ENCODE measurements at places on chromosomes 1 and 21.

DNA sequence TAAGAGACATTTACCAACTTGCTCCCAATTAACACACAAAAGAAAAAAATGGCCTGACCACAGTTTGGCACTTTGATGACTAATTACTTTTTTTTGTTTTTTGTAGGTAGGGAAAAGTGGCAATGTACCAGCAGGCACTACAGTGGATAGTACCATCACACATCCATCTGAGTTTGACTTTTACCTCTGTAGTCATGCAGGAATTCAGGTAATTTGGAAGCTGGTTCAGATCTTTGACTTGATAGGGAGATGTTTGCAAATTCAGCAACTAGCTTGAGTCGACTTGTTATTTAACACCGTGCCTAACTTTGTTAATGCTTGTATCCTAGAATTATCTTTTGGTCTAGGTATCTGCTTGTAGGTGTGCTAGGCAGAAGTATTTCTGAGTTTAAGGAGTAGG lies 33.0 kb upstream of the AGO1 start:
- DNase-seq = no peak

DNA sequence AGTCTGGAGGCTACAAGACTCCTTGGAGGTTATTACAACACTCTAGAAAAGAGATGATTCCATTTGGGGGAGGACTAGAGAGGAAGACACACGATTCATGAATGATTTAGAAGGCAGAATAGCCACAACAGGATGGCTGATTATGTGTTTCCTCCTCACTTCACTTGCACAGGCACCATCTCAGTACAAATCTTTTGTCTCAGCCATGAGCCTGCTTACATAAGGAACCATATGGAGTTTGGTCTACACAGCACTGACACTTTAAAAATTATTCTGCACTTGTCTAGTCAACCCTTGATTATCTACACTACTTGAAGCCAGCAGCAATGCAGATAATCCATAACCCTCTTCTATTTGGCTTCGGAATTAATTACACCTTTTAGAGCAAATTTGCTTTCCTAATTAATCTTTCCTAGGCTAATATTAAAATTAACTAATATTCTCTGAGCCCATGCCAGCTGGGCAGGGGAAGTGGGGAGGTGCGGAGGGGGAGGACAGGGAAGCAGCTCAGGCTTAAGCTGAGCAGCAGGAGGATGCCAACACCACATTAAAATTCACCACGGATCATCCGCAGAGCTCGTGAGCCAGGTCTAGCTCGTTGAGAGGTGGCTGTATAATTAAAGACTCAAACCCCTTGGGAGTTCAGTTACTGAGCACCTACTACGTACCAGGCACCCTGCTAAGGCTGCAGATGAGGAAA lies 3.2 kb upstream of the LEMD1 start:
- DNase-seq = no peak

DNA sequence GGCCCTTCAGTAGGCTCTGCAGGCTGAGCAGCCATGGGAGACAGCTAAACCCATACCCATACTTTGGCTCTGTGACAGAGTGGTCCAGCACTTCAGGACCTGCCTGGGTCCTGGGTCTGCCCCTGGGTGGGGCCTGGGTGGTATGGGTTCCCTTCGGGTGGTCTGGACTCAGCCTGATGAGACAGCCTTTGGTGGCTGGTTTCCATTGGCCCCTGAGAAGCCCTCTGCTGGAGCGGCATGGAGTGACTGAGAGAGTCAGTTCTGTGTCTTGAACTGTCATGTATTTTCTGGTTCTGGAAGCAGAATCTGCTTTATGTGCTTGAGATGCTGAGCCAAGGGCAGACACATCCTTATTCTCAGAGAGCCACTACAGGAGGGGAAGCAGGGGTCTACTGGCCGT lies 31.3 kb upstream of the KCNA2 start:
- no peak for DNase-seq

DNA sequence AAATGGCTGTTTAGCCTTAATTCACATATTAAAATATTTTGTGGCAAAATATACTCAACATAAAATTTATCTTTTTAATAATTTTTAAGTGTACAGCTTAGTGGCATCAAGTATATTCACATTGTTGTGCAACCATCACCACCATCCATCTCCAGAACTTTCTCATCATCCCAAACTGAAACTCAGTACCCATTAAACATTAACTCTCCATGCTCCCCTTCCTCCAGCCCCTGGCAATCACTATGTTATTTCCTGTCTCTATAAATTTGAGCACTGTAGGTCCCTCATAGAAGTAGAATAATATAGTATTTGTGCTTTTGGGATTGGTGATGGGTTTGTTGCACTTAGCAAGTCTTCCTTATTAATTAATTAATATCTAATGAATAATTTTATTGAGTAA lies 29.4 kb downstream of the CCN1 start:
- no peak for DNase-seq

DNA sequence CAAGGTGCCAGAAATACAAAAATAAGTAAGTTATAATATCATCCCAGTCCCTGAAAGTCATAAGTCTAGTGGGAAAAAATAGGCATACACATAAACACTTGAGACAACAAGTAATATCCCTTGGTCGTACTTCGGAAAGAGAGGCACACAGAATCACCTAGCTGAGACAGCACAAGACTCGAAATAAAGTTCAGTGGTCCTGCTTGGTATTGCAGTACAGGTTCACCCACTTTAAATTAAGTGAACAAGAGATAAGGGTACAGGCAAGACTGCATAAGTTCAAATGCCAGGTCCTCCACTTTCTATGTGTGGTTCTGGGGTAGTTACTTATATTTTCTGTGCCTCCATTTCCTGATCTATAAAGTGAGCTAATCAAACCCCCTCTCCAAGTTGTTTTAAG lies 47.6 kb downstream of the SEC16B start:
- DNase-seq = no peak

DNA sequence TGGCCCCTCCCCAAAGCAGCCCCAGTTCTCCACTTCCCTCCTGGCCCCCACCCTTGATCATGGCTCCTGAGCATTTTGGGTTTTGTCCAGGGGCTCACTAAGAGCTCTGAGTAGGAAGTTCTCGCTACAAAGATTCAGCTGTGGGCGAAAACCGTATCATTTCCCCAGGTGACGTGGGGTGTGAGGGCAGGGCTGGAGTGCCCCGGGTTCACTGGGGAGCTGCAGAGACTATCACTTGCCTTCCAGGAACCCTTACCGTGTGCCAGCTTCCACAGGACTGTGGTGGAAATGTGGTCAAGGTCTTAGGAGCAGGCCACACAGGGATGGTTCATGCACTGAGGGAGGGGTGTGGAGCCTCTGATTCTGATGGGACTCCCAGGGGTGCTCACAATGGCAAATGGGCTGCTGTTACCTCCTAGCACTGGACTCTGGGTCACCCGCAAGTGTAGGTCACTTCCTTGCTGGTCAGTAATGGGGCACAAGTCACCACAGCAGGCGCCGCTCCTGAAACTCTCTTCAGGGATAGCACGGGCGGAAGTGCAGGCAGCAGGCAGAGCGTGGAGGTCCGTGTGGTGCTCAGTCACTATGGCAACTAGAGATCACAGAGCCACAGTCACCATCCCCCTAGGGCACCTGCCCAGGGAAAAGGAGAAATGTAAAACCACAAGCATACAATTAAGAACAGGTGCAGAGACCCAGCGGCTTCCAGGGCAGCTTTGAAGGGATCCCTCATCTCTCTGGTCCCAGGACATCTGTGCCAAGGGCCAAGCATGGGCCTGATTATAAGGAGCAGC lies 35.4 kb downstream of the RSPH1 start:
- DNase-seq = no peak

- peak; percentile 15 for DNase-seq
Measured at GRCh38 chr1:18907021-18907916, 4.9 kb upstream of the ALDH4A1 start.

GRCh38 chr1:49597436-49597835 lies 426.3 kb downstream of the AGBL4 start:
- no peak for DNase-seq

DNA sequence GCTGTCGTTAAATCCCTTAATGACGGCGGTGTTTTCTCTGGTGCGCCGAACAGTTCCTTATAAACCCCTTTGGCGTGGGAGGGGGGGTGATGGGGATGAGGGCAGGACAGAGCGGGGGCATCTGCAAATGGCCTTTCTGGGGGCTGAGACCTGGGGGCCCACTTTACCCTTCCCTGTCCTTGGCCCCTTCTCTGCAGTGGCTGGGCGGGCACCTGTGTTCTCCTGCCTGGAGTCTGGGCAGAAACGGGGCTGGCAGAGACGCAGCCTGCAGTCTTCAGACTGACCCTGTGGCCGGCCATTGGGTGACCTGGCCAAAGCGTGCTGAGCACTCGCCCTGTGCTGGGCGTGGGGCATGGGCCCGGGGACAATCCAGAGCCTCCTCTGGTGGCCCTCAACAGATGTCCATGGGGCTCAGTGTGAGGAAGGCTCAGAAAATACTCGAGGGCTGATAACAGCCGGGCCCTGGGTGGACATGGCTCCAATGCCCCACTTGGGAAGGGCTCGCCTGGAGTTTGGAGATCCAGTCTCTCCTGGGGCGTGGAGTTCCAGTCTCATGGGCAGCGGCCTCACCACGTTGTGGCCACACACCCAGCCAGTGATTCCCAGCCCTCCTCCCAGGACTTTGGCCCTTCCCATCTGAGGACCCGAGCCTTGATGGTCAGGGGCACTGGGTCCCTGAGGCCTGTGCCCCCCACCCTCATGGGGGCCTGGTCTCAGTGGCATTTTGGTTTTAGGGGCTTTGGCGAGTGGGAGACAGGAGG lies 50.8 kb upstream of the ACTRT2 start:
- no peak for DNase-seq

- DNase-seq = no peak
Measured at GRCh38 chr1:168824418-168825065, 95.5 kb upstream of the DPT start.

- no peak for DNase-seq
Measured at GRCh38 chr1:87120779-87121178, 206.3 kb downstream of the HS2ST1 start.

- DNase-seq = no peak
Measured at GRCh38 chr1:10360045-10360444, 38.8 kb upstream of the PGD start.

- no peak for DNase-seq
Measured at GRCh38 chr1:57623039-57623790, 199.4 kb upstream of the DAB1 start.

- no peak for DNase-seq
Measured at GRCh38 chr1:227790868-227791267, 24.6 kb upstream of the PRSS38 start.

DNA sequence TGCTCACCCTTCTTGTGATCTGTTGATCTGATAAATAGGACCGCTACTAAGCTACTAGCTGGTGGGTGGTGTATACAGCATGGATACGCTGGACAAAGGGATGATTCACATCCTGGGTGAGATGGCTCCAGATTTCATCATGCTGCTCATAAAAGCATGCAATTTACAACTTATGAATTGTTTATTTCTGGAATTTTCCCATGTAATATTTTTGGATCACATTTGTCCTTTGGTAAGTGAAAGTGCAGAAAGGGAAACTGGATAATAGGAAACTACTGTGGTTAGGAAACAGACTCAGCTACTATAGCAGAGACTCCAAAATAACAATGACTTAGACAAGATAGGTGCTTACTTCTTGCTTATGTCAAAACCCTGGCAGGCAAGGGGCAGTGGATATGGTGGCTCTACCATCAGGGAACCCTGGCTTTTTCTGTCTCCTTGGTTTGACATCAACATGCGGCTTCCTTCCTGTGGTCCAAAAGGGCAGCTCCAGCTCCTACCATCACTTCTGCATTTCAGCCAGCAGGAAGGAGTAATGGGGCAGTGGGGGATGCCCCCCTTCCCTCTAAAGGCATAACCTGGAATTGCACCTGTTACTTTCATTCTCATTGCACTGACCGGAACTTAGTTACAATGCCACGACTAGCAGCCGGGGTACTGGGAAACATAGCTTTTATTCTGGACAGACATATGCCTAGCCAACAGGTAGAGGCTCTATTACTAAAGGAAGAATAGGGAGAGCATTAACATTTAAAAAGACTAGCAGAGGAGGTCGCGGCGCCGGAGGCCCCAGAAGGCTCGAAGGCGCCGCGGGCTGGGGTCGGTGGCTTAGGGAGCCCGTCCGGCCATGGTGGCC lies 13.8 kb upstream of the AK2 start:
- DNase-seq = no peak

- no peak for DNase-seq
Measured at GRCh38 chr1:59539961-59540681, 243.2 kb downstream of the FGGY start.

GRCh38 chr1:84724128-84724860 lies 34.0 kb upstream of the SSX2IP start:
- DNase-seq = peak; percentile 27

GRCh38 chr1:229070168-229070567 lies 200.7 kb upstream of the RAB4A start:
- no peak for DNase-seq

GRCh38 chr1:204866051-204866596 lies 4.5 kb upstream of the NFASC start:
- no peak for DNase-seq

- no peak for DNase-seq
Measured at GRCh38 chr1:108036796-108037562, 72.0 kb upstream of the VAV3 start.

GRCh38 chr1:39675220-39675619 lies 3.3 kb upstream of the NT5C1A start:
- DNase-seq = no peak

DNA sequence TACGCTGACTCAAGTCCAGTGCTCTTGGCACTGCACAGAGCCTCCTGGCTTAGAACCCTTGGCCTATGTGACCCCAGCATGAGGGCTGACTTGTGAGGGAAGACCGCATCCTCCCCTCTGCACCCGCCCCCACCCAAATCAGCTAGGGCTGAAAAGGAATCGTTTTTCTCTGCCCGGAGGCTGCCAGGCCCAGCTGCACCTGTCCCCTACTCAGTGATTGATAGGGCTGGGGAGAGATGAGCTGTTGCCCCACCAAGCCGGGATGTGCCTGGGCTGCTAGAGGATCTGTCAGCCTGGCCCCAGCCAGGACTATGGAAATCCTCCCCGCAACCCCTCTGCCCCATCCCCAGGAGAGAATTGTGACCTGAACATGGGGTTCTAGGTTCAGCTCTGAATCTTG lies 20.6 kb downstream of the MYOG start:
- DNase-seq = no peak

Measured in stimulated activated CD8-positive, alpha-beta memory T cell treated with anti-CD3 and anti-CD28 coated beads, Interleukin-4, amount 100 ng/mL, for 24 hours (primary cell).